ENCODE measurements at places on chromosomes 5 and 9.

- no peak for DNase-seq
These were observed 120.6 kb downstream of the HMHB1 start for GRCh38 chr5:143932584-143932983.

GRCh38 chr5:102341681-102342288, 45.7 kb upstream of the SLCO4C1 start:
- no peak for DNase-seq

GRCh38 chr5:58854441-58854840, 271.6 kb downstream of the RAB3C start:
- no peak for DNase-seq

GRCh38 chr5:135921388-135921787, 25.7 kb upstream of the IL9 start:
- no peak for DNase-seq

DNA sequence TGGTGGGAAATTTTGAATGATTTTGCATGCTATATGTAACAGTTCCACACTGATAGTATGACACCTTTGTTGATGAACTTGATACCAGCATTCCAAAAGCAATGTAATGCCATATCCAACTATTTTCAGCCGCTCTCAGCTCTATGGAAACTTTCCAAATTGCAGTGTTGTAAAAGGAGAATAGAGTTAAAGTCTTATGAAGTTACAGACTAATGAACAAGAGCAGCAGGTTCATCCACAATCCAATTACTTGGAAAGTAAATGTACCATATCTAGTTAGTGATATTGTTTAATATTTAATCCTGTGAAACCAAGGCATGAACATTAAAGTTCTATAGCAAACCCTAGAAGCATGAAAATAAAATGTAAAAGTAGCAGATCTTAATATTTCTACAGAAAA, 418.2 kb downstream of the TUSC1 start:
- DNase-seq: no peak

- DNase-seq: no peak
These were observed 579 bp downstream of the BARHL1 start for GRCh38 chr9:132582786-132583583.

GRCh38 chr9:136617746-136618579, 44.8 kb upstream of the EGFL7 start:
- no peak for DNase-seq

DNA sequence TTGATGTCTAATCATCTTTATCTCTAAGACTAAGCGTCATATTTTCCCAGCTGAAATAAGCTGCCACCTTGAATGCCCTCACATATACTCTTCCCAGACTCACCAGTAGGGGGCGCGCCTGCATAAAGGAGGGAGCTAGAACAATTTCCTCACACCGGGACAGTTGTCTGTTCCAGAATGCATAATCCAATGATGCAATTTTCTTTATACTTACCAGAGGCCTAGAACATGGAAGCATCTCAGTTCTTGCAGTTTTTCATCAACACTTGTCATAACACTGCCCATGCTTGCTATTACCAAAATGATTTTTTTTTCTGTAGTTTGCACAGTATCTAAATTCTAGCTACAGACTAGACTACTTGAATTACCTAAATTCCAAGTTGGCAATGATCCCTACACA, 203.9 kb downstream of the FRMD3 start:
- peak; percentile 16 for DNase-seq

GRCh38 chr9:125407974-125408900, 146.6 kb downstream of the GAPVD1 start:
- peak; percentile 62 for DNase-seq

GRCh38 chr9:123109540-123110279, 76.2 kb downstream of the GPR21 start:
- DNase-seq: no peak

DNA sequence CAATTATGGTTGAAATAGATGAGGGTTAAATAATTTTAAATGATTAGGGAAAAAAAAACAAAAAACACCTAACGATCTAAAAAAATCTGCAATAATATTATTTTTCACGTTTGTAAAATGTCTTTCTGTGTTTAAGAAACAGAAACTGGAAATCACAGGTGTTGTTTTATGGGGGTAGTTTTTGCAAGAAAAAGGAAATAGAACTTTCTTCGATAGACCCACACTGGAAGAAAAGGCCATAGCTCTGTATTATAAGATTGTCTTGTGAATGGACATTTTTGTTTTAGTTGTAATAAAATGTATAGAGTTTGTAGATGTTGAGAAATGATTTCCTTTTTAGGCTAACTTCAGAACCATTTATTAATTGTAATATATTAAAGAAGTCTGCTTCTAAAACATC, 5.5 kb downstream of the CSNK1G3 start:
- no peak for DNase-seq

DNA sequence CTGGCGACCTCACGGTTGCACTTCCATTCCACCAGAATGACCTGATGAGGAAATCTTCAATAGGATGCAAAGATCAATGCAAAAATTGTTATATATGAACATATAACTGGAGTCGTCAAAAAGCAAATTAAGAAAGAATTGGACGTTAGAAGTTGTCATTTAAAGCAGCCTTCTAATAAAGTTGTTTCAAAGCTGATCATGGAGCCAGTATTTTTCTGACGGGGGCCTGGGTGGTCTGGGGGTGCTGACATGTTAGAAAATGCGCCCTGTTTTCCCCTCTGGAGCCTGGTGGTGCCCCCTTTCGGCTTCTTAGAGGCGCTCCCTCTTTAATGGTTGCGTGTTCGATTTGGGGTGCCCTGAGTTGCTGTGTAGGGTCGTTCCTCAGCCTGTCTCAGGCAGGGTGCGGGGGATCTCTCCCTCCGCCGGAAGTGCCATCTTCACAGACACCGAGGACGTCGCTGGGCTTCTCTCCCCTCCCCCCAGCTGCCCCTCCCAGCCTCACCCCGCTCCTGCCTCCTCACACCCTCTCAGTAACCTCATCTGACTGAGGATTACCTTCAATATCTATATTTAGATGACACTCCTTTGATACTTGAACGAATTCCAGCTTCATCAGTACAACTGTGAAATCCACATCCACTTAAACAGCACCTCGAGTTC, 18.3 kb downstream of the PTGES2 start:
- DNase-seq: no peak

GRCh38 chr5:141560151-141560550, 58.6 kb downstream of the DIAPH1 start:
- DNase-seq: no peak

DNA sequence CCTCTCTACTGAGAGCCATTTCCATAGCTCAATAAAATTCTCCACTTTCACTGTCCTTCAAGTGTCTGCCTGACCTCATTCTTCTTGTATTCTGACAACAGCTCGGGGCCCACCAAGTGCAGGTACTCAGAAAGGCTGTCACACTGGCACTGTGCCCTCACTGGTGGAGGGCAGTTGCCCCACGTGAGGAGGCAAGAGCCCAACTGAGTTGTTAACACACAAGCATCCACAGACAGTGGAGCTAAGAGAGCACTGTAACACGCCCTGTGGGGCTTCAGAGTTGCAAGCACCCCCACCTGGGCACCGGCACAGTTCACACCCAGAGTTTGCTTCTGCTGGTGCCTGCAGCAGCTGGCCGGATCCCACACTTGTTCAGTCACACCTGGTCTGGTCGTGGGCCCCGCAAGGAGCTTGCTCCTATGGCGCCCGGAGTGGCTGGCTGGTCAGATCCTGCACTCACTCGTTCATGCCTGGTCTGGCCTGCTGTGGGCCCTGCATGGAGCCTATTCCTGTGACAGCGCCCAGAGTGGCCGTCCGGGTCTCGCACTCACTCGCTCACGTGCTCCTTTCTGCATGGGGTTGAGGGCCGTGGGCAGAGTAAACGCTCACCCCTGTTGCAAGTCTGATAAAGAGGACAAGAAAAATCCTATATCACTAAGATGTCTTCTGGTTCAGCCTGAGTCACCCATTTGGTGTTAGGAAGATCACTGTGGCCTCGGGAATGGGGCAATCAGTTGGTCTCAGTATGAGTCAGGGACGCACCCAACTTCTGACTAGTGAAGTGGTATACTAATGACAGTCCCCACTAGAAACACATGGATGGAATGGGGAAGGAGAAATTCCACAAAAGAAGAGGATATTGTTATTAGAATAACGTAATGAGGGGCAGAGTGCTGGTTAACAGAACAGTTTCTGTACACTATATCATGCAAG, 87.0 kb upstream of the CCNH start:
- no peak for DNase-seq

DNA sequence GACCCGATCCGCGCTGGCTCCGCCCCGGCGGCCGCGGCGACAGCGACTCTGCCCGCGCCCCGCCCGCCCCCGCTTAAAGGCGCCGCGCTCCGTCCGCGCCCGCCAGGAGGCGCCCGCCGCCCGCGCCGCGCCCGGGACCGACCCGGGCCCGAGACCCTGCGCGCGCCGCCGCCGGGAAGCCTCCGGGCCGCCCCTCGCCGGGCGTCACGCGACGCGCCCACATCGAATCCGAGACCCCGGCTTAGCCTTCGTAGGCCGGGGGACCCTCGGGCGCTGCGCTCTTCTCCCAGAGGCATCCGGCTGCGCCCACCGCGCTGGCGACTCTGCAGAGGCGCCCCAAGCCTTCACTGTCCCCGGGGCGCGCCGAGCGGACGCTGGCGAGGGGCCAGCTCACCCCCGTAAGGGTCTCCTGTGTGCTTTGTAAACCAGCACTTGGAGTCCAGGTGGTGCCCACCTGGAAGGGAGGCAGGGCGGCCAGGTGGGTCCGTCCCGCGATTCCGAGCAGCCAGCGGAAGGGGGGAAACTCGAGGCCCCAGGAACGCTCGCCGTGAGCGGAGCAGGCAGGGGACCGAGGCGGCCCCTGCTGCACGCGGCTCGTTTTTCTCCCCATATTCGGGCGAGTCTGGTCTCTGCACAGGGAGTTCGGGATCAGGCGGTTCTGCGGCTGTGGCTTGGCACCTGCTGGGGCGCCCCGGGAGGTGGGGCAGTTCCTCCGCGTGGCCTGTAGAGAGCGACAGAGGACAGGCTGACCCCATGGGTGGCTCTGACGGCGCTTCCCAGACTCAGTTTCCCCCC, 423 bp upstream of the ABCA2 start:
- DNase-seq: peak; percentile 49

DNA sequence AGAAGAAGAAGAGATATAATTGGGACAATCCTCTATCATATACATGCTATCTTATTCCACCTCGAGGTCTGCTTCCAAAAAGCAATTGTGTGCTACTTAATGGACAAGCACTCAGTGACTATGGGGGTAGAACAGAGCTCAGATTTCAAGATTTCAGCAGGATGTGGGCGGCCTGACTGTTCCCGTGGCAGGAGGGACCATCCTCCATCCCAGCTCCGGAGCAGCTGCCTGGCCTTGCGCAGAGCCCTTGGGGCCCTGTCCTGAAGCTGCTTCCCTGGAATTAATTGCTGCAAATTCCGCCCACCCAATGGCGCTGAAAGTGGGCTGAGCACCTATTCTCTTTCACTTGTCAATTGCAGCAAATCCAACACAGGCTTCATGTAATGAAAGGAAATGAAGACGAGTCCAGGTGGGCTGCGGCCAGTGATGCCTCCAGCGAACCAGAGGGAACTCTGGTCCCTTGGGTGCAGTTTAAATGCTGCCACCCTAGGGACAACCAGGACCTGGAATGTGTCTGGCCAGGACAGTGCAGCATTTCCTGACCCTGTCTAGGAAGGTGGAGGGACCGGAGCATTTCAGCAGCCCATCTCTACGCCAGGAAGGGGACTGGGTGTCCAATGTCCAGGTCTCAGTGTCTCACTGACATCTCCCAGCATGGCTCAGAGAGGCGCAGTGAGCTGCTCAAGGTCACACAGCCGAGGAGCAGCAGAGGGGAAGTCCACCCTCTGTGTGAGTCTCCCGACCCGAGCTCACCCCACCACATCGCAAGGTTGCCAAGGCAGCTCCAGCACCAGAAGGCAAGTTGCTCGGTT, 50.5 kb upstream of the FCN1 start:
- no peak for DNase-seq

DNA sequence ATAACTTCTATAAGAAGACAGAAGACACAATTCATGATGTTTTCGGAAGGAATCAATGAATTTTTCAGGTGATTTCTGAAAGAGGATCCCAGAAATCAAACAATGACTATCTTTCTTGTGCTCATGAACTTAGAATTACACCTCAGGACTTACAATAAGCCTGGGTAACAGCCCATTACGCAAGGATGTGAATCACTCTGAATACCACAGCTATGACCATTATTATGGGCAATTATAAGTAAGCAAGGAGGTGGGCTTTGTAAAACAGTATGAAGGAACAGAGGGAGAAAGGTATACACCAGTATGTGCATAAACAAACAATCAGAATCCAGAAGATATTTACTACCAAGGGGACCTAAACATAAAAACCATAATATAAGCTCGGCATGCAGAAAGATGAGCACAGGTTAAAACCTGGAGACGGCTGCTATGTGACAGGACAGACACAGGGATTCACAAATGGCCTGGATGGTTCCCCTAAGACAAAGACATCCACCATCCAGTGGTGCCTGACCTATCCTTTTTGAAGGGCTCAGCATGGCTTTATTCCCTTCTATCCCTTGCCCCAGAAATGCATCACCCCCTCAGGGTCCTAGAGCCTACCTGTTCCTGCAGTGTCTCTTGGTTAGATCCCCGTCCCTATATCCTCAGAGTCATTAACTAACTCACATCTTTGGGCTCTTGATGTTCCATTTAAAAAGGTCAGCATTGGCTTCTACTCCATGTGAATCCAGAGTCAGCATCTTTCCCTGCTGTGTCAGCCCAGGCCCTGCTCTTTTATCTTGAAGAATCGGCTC, 21.8 kb upstream of the PPP2CA start:
- DNase-seq: no peak

DNA sequence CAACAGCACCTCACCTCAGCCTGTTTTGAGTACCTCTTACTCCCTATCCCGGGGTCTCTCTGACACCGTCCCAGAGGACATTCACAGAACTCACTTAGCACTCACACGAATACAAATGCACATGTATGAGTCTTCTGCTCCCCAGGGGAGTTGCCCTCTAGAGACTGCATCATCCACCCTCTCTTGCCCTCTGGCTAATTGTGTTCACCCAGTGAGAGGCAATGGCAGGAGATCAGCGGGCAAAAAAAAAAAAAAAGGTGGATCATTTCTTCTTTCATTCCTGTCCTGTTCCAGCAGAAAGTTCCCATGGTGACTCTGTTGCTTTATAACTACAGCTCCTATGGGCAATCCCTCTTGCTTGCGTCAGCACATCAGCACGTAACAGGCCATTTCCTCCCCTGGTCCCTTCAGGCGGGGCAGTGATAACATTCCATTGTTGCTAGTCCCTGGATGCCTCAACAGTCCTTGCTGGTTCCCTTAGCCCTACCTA, 23.5 kb upstream of the SNX2 start:
- no peak for DNase-seq

DNA sequence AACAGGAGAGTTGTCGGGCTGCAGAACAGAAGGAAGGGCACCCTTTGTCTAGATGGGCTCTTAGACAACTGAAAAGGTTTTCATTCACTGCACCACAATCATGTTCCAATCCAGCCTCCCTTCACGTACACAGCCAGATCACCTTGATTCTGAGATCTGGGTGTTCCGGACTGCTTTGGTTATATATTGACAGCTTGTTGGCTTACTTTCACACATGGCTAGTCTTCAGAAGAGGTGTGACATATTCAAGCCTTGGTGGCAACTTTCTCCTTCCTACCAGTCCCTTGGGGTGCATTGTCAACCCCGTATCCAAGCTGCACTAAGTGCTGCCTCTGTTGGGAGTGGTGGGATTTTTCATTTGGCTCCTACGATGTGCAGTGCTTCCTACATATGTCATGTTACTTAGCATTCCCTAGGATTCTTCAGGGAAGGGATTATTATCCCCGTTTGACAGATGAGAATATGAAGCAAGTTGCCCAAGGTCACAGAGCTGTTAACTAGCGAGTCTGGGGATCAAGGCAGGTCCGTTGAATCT, 100.6 kb downstream of the LIFR start:
- DNase-seq: no peak
